Cardiac muscle cell (in vitro differentiated cells and primary cell): ENCODE measurements at places on chromosomes 4 and X. TPM values are rescaled to one million over a fixed set of nuclear protein-coding genes. Genes with fewer than 3 reads are reported as not detected.

The CXCL11 gene
- total RNA-seq: not detected in 2 replicates

- no peak for DNase-seq
- H3K27ac ChIP-seq: no peak overlapping the region
- no peak overlapping the region for H3K4me3 ChIP-seq
- H3K27me3 ChIP-seq: no peaks in the 10 kb centered on the region
- no peaks in the 10 kb centered on the region for H3K4me1 ChIP-seq
These were observed 892.1 kb upstream of the EPHA5 start for GRCh38 chr4:66562276-66562806.

GRCh38 chr4:48129307-48130014 lies 4.6 kb downstream of the TXK start:
- DNase-seq: peak; percentile 29
- H3K27me3 ChIP-seq: no peaks in the 10 kb centered on the region
- no peaks in the 10 kb centered on the region for H3K36me3 ChIP-seq

- no peaks in the 10 kb centered on the region for H3K4me1 ChIP-seq
- no peak overlapping the region for H3K27ac ChIP-seq
- H3K36me3 ChIP-seq: no peaks in the 10 kb centered on the region
These were observed 28.2 kb downstream of the IRF2 start for GRCh38 chr4:184446132-184446658.

The CFAP99 gene
- total RNA-seq: not detected in 2 replicates

GRCh38 chrX:130109429-130110378 lies 593 bp downstream of the ELF4 start:
- peak overlapping the region; percentile 22 for H3K4me3 ChIP-seq
- H3K27me3 ChIP-seq: peaks cover 19% of the 10 kb centered on the region
- no peaks in the 10 kb centered on the region for H3K36me3 ChIP-seq
- no peak overlapping the region for H3K27ac ChIP-seq
- DNase-seq: no peak

DNA sequence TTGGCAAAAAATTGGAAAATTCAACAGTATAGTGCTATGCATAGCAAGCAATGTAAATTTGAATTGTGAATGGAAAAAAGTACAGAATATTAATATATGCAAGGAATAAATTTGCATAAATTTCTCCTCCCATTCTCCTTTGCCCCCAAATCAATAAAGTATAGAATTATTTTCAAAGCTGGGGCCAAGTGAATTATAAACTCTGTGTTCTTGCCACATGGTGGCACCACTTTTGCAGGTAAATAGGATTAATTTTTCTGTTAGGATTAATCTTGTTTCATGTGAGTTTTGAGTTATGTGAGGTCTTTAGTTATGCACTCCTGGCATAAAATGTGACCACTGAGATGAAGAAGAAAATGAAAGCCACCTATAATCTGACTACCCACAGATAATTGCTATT lies 19.9 kb downstream of the COPS4 start:
- DNase-seq: peak; percentile 50
- H3K27ac ChIP-seq: no peak overlapping the region
- H3K36me3 ChIP-seq: peaks cover 18% of the 10 kb centered on the region
- H3K27me3 ChIP-seq: no peaks in the 10 kb centered on the region
- no peaks in the 10 kb centered on the region for H3K4me1 ChIP-seq

- H3K4me3 ChIP-seq: no peak overlapping the region
- H3K4me1 ChIP-seq: no peaks in the 10 kb centered on the region
- no peak for DNase-seq
- no peak overlapping the region for H3K27ac ChIP-seq
- no peaks in the 10 kb centered on the region for H3K27me3 ChIP-seq
These were observed 1454.2 kb downstream of the ARAP2 start for GRCh38 chr4:34790131-34790530.

The USP26 gene
- total RNA-seq: not detected in 2 replicates

The TEX11 gene
- 0.07 TPM in 1 of 2 replicates, not detected in the other for total RNA-seq

DNA sequence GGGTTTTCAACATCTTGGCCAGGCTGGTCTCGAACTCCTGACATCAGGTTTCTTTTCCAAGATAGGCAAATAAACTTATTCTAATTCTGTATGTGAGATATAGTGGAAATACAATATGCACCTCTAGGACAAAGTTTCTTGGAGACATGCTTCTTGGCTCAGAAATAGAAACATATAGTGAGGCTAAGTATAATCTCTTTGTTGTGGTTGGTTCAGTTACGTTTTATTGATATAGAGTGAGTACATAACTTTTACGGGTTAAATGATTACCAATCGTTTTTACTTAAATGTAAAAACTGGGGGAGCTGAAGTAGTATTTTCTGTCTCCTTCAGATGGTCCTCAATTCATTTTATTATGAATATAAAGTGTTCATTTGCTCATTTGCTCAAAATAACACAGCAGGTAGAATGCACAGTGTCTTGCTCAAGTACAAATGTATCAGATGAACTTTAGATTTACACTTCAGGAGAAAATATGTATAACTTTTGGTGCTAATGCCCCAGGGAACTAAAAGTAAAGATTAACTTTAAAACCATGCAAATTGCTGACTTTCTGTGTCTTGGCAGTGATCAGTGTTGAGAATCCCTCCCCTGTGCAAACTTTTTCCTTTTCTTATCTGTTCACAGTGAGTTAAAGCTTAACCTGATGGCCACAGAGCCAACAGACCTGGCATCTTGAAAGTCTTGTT lies 77.6 kb downstream of the AFF1 start:
- H3K27me3 ChIP-seq: no peaks in the 10 kb centered on the region
- H3K4me1 ChIP-seq: peaks cover 70% of the 10 kb centered on the region
- H3K27ac ChIP-seq: peak overlapping the region; percentile 31
- no peak overlapping the region for H3K4me3 ChIP-seq
- DNase-seq: no peak

DNA sequence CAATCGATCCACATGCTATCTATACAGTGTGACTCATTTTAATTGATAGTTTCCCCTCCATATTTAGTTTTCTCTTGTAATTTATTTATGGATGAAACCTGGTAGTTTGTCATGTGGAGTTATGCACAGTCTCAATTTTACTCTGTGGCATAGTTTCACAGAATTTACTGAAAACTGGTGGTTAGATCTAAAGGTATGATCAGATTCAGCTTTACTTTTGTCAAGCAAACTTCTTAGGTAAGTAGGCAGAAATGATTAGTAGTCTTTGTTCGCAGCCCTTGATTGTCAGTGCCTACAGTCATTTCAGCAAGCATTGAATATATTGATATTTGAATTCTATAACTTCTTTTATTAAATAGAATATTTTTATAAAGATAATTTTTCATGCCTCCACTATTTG lies 2.5 kb downstream of the ADD1 start:
- H3K4me1 ChIP-seq: peaks cover 18% of the 10 kb centered on the region
- no peaks in the 10 kb centered on the region for H3K36me3 ChIP-seq
- no peak overlapping the region for H3K27ac ChIP-seq
- no peak for DNase-seq

DNA sequence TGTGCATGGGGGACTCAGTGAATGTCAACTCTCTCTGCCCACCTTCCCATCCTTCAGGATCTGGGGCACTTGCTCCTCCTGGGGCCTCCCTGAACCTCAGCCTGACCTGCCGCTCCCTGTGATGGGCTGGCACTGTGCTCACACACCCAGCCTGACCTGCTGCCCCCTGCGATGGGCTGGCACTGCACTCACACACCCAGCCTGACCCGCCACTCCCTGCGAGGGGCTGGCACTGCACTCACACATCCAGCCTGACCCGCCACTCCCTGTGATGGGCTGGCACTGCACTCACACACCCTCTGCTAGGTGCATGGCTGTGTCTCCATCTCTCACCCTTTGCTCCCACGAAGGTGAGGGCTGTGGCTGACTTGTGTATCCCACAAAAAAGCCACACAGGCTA lies 103.4 kb downstream of the ABLIM2 start:
- H3K27me3 ChIP-seq: no peaks in the 10 kb centered on the region
- H3K36me3 ChIP-seq: no peaks in the 10 kb centered on the region
- no peak overlapping the region for H3K27ac ChIP-seq
- H3K4me1 ChIP-seq: peaks cover 15% of the 10 kb centered on the region
- H3K4me3 ChIP-seq: no peak overlapping the region

The ASMT gene
- total RNA-seq: not detected in 2 replicates

DNA sequence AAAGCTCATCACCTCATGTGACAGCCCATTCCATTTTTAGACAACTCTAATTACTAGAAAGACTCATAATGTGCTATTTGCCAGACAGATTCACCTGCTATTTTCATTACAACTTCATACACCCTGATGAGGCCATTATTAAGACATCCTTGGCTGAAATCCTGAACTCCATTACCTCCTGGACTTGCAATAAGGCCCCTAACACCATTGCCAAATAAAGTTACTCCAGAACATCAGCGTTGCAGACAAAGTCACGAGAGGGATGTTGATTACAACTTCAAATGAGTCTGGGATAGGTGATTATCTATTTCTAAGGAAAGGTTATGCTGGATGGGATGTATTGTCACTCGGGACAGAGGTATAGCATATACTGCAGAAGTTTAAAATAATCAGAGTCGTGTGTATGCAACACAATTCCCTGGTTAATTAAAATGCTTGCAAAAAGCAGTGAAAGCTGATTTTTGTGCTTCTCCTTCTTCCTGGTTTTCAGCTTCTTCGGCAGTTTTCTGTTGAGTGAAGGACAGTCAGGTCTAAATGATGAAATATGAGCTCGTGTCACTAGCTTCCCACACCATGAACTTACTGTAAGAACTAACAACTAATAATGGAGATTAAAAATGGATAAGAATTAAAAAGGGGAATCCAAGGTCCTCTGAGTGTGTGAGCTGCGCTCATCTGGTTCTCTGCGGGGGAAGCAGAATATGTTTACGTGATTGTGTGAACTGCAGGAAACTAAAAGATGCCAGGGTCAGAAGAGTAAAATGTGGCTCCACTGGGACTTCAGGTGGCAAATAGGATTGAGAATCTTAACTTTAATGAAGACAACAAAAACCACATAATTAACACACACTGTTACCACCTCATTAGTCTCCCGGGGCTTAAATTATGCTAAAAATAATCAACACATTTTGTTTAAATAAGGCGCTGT lies 17.6 kb upstream of the SOD3 start:
- H3K36me3 ChIP-seq: no peaks in the 10 kb centered on the region
- no peak overlapping the region for H3K27ac ChIP-seq
- no peaks in the 10 kb centered on the region for H3K4me1 ChIP-seq
- H3K4me3 ChIP-seq: no peak overlapping the region
